H7 (cell line): ENCODE measurements at places on chromosomes 5 and 9. TPM values are rescaled to one million over a fixed set of nuclear protein-coding genes. Genes with fewer than 3 reads are reported as not detected.

DNA sequence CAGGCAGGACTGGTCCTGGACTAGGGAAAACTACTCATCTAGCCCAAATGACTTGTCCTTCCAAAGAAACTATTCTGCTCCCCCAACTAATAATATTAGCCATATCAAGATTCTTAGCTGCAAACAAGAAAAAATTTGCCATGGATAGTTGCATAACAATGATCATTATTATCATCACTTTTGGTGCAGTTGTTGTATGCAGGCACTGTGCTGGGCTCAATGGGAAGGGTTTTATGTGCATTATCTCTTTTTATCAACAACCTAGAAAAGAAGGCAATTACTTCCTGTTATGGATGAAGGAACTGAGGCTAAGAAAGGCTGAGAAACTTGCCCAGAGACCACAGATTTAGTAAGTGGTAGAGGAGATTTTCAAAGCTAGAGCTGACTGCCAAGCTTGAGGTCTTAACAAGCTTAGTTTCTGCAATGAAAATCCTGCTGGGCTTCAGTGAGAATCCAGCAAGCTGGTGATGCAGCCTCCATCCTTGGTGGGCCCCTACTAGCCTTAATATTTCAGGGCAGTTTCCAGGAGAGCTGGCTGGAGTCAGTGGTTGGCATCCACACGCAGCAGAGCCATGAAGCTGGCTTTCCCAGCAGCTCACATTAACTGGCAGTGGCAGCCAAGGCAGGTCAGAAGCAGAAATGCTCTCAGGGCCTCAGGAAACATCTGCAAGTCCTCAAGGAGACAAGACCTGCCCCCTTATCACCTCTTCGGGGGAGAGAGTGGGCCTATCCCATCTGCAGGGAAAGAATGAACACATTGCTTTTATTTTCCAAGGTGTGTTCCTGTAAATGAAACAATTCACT is 20.5 kb upstream of the MEGF9 start:
- DNase-seq, result no peak

DNA sequence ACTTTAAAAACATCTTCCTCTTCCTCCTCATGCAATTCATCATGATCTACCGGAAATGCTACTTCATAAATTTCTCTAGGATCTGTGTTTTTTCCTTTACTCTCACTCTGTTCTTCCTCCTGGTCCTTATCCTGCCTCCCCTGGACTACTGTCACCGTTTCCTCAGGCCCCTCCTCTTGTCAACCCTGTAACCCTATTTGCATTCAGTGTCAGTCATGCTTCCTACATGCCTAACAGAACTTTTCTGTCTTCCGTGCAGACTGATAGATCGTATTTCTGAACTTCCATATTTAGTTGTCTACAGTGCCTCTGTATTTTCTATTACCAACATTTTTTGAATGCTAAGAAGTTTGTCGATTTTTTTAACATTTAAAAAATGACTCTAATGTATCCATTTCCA is 27.3 kb downstream of the HTR4 start:
- DNase-seq, result no peak

CATSPER3 gene
- total RNA-seq, result 0.07 TPM in 1 of 2 replicates, not detected in the other

PCDHB8 gene
- total RNA-seq, result not detected in 2 replicates

- no peak for DNase-seq
These were observed 57.8 kb downstream of the RORB start for GRCh38 chr9:74554751-74555419.

DNA sequence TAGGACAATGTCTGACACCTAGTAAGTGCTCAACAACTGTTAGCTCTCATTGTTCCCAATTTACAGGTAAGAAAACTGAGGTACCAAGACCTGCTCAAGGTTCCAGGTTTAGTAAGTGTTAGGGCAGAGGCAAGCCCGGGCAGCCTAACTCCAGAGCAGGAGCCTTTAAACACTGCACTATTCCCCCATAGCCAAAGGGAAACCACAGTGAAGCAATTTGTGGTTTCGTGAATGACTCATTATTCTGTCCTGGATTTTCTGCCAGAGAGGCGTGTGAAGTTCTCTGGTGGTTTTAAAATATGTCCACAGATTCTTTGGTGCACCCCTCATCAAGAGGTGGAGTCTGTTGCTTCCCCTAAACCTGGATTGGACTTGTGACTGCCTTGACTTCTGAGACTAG is 1.0 kb upstream of the MCC start:
- DNase-seq, result no peak

SH2D3C gene
- 0.26 and 0.42 TPM in 2 replicates for total RNA-seq

PCDHGA3 gene
- 0.14 TPM in 1 of 2 replicates, not detected in the other for total RNA-seq

DNA sequence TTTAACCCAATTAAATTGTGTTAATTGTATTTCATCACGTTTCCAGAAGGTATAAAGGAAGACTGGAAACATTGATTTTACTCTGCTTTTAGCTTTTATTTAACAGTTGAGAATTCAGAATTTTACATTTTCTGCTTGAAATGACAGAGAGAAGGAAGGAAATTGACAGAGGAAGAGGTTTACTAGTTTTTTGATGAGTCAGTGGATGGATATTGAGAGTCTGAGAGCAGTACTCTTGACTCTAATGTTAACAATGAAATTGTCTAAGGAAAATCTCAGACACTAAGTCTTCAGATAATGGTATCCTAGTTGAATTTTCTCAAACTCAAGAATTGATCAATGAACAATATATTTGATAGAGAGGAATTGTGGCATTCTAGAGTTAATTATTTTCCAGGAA is 60.6 kb downstream of the IPO11 start:
- DNase-seq, result no peak

GRCh38 chr5:177607452-177608192 is 7.7 kb downstream of the B4GALT7 start:
- peak; percentile 94 for DNase-seq

- no peak for DNase-seq
These were observed 25.5 kb downstream of the PLAC8L1 start for GRCh38 chr5:146079695-146080373.

FST gene
- 15.9 and 20.8 TPM in 2 replicates for total RNA-seq
